ENCODE measurements at places on chromosomes 4 and X.

DNA sequence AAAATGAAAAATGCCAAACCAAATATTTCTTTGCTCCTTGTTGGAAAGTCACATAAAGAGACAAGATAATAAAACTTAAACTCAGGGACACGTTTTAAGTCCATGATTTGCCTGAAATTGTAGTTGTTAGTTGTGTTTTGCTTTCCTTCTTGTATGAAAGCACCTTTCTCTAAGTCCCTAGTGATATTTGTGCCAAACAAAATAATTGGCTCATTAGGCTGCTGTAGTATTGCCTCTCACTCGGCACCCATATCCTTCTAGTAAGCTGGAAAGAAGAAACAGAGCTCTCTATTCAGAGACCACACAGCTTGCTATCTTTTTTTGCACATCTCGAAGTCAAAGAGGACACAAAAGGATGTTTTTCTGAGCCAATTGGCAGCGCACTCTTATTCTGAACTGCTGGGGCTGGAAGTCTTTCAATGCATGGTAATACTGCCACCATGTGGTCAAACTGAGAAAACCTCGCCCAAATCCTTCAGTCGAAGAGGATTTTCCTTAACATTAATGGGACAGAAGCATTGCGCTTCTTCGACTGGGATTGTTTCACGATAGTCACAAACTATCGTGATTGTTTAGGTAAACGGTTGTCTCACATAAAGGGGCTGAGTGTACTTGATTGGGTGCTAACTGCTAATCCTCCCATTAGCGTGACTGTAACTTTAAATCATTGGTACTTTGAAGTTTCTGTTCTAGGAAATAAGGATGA, 571.9 kb upstream of the LCORL start:
- DNase-seq = peak; percentile 15

- DNase-seq = no peak
Measured at GRCh38 chr4:128917781-128918180, 108.3 kb downstream of the JADE1 start.

DNA sequence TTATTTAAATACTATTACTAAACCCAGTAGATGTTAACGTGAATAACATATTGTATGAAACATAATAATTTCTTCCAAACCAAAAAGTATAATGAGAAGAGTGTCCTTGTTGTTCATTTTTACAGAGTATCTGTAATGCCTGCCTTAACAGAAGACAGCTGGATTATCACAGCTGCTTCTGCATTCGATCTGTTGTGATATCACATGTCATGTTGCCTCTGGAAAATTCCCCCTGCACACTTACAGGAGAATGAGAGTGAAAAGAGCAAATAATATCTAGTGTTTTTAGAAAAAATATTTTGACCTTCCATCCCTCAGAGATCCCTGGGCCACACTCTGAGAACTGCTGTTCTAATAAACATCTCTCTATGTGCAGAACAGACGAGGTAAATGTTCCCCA, 240.1 kb upstream of the NOCT start:
- no peak for DNase-seq

DNA sequence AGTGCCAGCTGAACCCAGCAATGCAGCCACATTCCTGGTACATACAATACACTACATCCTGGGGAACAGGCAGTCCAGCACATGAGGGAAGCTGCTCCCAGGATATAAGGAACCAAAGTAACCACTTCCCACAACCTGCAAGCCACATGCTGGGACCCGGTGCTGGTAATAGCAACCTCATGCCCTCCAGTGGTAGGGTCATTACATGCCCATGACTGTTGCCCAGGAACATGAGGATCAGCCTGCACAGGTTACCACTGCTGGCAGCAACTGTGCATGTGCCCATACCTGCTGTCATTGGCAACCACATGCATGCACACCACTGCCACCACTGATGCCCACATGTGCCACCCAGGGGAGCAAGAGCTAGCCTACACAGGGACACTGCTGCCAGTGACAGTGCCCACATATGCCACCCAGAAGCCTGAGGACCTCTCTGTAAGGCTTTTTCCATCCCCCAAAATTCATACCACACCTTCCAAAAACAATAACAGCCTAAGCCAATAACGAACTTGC, 1982.5 kb downstream of the ARAP2 start:
- no peak for DNase-seq

GRCh38 chr4:69485130-69485529, 10.6 kb downstream of the UGT2B4 start:
- no peak for DNase-seq

- DNase-seq = no peak
Measured at GRCh38 chr4:70680934-70681333, 7.4 kb upstream of the UTP3 start.

GRCh38 chr4:25859429-25860148, 3.2 kb downstream of the SEL1L3 start:
- no peak for DNase-seq

DNA sequence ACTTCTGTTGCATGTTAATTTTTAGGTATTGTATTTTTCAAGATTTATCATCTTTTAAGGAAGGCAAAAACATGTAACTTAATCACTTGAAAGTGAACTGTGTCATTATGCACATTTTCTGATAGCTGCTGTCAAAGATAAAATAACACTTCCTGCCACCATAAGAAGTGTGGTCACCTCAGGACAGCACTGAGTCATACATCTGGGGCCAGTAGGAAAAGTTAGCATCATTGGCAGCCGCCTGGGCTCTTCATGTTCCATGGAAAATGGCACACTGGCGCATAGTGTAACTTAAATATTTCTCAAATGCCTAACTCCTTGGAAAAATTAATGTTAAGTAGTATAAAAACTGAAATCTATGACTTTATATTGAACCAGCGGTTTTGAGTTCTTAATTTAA, 24.2 kb downstream of the CNKSR2 start:
- no peak for DNase-seq

GRCh38 chr4:121308328-121308663, 72.5 kb downstream of the QRFPR start:
- DNase-seq = no peak

GRCh38 chr4:74544655-74545361, 99.9 kb downstream of the AREG start:
- DNase-seq = no peak

- no peak for DNase-seq
Measured at GRCh38 chr4:77450006-77450405, 155.6 kb upstream of the CXCL13 start.

DNA sequence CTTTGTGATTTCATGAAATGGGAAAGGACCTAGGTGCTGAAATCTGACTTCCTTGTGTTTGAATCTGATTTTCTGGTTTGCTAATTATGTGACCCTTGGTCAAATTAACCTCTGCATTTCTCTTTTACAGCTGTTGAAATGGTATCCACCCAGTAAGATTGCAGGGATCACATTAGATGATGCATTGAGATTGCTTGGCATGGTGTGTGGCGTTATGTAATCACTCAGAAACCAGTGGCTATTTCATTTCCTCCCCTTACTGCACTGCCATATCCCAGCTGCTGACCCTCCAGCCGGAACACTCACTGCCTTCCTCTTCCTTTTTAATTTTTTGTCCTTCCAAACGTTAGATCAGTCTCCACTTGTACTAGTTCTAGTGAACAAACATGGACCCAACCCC, 79.0 kb downstream of the KLHL8 start:
- DNase-seq = no peak

DNA sequence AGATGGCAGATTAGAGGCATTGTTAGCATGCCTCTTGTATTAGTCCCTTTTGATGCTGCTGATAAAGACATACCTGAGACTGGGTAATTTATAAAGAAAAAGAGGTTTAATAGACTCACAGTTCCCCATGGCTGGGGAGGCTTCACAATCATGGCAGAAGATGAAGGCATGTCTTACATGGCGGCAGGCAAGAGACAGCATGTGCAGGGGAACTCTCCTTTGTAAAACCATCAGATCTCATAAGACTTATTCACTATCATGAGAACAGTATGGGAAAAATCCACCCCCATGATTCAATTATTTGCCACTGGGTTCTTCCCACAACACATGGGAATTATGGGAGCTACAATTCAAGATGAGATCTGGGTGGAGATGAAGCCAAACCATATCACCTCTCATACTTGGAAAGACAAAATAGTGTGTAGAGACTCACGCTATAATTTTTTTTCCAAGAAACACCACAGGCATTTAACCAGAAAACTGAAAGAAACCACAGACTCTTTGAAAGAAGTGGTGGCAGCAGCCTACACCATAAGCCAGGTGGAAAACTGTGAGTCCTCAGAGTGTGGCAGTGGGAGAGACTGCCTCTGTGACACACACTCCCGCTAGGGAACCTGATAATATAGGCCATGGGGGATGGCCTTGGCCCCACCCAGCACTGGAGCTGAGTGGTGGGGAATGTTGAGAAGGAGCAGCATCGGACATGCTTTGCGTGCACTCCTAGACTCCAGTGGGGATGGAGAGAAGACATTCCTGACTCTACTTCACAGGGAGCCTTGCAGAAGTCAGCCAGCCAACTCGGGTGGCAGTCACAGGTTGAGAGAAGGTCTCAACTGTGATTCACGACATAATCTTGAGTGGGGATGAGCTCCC, 51.5 kb downstream of the SLC2A9 start:
- DNase-seq = no peak

DNA sequence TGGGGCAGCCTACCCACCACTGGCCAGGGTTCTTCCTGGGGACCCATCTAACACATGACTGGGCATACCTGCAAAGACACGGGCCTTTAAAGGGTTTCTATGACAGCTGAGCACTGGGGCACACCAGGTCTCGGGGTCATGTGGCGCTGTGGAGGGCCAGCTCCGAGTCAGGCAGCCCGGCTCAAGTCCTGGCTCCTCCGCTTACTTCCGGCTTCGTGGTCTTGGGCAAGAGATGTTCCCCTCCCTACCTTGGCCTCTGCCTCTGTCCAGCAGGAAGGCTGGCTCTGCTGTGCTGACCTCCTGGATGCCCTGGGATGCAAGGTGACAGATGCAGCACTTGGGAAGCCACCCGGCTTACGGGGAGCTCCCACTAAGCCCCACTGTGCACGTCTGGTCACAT, 37.6 kb downstream of the HTRA3 start:
- no peak for DNase-seq

- no peak for DNase-seq
Measured at GRCh38 chrX:133670383-133670782, 255.1 kb upstream of the GPC4 start.

GRCh38 chr4:108396900-108397497, 223.4 kb upstream of the RPL34 start:
- no peak for DNase-seq

DNA sequence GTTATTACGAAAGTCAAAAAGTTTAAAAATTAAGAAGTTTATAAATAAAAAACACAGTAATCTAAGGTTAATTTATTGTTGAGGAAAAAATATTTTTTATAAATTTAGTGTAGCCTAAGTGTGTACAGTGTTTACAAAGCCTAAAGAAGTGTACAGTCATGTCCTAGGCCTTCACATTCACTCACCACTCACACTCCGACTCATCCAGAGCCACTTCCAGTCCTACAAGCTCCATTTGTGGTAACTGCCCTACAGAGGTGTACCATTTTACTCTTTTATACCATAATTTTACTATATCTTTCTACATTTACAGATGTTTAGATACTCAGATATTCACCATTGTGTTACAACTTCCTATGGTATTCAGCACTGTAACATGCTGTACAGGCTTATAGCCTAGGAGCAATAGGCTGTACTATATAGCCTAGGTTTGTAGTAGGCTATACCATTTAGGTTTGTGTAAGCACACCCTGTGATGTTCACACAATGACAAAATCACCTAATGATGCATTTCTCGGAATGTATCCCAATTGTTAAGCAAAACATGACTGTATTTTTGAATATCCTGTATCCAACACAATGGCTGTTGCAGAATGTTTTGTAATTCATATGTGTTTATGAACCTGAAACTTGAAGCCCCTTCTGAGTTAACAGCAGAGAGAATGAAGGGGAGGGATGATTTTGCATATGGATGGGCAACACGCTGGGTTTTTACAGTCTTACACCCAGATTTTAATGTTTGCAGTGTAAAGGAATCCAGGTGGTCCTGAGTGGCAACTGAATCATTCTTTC, 3.1 kb downstream of the PPBP start:
- DNase-seq = no peak

- no peak for DNase-seq
Measured at GRCh38 chr4:154314248-154314647, 177.4 kb downstream of the DCHS2 start.

DNA sequence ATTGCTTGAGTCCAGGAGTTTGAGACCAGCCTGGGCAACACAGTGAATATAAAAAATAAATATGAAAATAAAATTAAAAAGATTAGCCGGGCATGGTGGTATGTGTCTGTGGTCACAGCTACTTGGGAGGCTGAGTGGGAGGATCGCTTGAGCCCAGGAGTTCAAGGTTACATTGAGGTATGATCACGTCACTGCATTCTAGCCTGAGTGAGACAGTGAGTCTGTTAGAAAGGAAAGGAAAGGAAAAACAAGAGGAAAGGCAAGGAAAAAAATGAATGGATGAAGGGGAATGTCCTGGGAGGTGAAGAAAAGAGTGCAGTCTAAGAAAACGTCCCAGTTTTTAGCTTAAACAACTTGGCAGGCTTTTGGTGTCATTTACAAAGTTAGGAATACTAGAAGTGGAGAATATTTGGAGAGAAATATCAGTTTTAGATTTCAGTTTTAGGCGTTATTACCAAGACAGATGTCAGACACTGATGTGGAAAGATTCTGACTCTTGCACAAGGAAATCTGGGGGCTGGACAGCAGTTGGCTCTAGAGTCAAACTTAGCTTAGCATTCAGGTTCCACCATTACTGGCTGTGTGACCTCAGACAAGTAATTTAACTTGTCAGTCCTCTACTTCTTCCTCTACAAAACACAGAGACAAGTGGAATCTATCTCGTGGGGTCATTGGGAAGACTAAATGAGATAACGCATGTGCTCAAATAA, 139.0 kb downstream of the TSPAN5 start:
- DNase-seq = no peak

- no peak for DNase-seq
Measured at GRCh38 chrX:14948691-14949090, 75.5 kb downstream of the MOSPD2 start.

DNA sequence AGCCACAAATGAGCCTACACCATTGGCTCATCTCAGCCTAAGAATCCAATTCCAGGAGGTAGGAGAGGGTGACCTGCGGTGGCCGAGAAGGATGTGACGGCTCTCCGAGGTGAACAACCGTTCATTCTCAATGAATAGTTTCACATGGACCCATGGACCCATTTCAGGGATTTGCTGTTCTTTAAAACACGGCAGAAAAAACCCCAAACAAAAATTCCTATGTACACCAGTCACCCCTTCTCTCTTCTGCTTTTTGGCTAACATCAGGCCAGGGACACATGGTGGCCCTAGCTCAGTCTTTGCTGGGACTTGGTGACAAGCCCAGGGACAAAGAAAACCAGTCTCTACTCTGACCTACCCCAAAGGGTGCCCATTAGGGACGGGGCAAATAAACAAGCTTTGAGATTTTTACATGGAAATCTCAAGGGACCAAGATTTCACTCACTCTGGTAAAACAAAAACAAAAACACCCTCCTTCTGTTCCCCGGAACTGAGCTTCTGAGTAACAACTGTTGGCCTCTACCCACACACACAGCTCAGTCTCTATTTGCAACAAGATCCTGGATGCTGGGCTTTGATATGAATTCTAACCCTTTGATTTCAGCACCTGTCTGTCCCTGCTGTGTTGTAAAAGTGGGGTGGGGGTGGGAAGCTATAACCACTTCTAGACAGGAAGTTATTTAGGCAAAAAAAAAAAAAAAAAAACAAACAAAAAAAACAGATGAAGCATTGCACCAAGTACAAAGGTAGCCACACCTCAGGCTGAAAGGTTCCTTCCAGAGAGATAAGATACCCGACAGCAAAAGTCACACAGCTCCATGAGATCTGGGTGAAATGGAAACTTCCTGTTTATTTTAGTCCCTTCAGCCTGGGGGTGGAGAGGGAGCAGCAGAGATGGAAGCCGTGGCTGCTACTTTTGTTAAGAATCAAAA, 49.0 kb downstream of the DDX3X start:
- no peak for DNase-seq

GRCh38 chr4:185700048-185700447, 111.9 kb downstream of the SORBS2 start:
- no peak for DNase-seq
